ENCODE measurements at places on chromosomes 11 and 22.

DNA sequence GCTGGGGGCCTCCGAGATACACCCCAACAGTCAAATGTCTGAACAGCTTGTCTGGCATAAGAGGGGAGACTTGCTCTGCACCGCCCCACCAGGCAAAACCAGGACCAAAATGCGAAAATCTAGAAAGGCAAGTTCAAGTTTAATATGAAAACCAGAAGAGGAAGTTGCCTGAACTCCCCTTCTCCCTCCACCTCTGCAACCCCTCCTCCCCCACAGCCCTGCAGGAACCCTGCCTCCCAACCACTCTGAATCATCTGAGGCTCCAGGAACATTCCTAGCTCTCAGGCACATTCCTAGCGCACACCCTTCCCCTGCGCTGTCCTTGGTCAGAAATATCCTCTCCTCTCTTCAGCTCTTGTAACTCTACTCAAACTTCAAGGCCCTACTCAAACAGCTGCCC lies 36.7 kb downstream of the ISX start:
- DNase-seq: no peak

DNA sequence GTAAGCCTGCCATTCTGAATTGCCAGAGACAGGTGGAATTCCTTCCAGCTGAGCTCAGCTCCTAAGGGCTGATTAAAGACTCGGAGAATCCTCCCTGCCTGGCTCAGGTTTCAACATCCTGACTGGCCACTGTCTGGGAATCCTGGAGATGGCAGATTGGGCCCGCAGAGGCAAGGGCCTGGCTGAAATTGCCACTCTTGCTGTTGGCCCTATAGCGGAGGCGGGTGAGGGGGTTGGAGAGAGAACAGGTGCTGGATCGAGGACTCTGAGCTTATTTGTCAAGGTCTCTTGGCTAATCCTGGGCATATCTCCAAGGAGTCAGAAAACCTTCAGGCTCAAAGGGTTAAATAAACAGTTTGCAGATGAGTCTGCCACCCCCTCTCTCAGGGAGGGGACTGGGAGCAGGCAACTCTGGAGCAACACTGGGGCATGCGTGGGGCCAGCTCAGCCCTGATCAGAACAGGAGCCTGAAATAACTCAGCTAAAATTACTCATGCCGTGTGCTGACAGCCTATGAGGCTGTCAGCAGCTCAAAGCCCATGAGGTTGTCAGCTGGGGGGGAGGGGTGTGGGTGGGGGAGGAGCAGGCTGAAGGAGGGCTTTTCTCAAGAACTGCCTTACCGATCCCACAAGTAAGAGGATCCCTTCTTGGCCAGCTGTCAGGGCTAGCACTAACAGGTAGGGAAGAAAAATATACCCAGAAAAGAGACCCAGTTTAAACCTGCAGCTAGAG lies 14.7 kb upstream of the MFRP start:
- DNase-seq: no peak

GRCh38 chr22:45413368-45414211 lies at the start of the genes RIBC2 and SMC1B:
Gene RIBC2, plus strand, starts transcription at chr22:45413693. Its CDS starts 194 bp downstream, at chr22:45413887.
Gene SMC1B, minus strand, starts transcription at chr22:45413599. Its CDS starts 32 bp downstream, at chr22:45413567.
- peak; percentile 30 for DNase-seq

- no peak for DNase-seq
Measured at GRCh38 chr11:32081129-32081641, 9.7 kb upstream of the RCN1 start.

GRCh38 chr22:40432625-40433024 lies 62.2 kb downstream of the SGSM3 start:
- DNase-seq: no peak

DNA sequence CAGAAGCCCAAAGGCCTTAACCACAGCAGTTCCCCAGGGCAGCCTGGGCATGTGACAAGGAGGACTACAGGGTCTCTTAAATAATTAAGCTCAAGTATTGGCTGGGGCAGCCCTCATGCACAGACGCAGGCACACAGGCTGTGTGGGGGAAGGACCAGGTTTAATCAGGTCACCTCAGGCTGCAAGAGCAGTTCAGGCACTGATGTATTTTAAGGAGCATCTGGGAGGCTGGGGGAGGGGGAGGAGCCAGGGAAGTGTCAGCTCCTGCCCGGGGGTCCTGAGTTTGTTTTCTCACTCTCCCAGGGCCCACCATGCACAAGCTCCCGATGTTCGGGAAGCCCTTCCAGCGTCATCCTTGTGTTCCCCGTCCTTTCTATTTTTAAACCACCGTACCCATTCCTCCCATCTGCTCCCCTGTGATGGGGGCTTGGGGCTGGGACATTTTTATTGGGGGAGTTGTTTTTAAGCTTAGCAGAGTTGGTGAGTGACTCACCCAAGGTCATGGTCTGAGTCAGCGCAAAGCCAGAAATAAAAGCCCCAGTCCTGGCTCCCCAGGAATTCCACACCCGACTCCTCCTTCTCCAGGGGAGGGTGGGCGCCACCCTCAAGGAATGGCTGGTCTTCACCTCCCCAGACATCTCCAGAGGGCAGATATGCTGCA lies 2.4 kb downstream of the CSDC2 start:
- no peak for DNase-seq

DNA sequence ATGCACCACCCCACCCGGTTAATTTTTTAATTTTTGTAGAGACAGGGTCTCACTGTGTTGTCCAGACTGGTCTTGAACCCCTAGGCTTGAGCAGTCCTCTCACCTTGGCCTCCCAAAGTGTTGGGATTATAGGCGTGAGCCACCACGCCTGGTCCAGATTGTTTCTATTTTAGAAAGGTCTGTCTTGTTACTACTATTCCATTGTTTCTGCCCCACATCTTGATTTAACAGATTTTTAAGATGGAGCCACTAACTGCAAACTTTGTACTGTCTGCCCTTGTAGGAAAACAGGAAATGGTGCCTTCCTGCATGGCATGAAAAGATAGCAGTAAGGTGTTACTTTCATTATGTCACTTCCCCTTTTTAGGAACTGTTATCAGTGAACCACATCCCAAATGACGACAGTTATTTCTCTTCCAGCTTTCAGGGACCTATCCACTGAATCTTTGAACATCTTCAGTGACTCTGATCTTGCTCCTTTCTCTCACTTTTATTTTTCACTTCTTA lies 23.2 kb downstream of the TAF1D start:
- no peak for DNase-seq

DNA sequence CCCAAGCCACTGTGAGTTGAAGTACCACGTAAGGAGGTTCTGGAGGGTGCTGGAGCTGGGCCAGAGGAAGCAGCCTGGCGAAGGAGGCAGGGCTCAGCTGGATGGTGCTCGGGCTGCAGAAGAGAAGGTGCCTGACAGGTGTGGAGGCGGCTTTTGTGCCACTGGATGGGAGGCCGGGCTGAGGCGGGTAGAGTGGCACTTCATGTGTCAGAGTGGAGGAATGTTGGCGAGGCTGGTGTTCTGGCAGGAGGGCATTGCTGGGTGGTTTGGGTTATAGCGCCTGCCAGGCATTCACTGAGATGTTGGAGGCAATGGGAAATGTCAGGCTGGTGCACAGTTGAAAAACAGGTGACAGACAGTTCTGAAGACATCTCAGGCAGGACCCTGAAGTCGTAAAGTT lies 24.2 kb downstream of the UBE2L3 start:
- DNase-seq: no peak

GRCh38 chr22:25492841-25493734 lies 71.4 kb upstream of the GRK3 start:
- DNase-seq: no peak

- no peak for DNase-seq
Measured at GRCh38 chr11:72072348-72072747, 8.0 kb downstream of the NUMA1 start.

DNA sequence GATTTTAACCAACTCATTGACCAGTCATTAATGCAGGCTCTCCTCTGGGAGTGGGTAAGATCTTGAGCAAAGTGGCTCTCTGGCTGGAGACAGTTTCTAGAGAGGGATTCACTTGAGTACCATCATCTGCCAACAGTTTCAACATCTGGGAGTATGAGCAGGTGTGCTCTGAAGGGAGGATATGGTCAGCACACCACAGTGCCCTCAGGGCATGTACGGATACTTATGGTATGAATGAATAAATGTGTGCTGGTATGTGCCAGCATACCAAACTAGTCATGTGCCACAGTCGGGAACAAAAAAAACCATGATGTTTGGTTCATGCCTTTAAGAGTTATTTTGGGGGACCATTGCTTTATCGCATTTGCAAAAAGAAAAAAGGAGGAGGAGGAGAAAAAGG lies 1197.5 kb upstream of the TENM4 start:
- no peak for DNase-seq

Data from stimulated activated CD8-positive, alpha-beta memory T cell treated with anti-CD3 and anti-CD28 coated beads, Interleukin-4, amount 100 ng/mL, for 1 hour (primary cell).